ENCODE measurements at places on chromosomes 5 and 9.

DNA sequence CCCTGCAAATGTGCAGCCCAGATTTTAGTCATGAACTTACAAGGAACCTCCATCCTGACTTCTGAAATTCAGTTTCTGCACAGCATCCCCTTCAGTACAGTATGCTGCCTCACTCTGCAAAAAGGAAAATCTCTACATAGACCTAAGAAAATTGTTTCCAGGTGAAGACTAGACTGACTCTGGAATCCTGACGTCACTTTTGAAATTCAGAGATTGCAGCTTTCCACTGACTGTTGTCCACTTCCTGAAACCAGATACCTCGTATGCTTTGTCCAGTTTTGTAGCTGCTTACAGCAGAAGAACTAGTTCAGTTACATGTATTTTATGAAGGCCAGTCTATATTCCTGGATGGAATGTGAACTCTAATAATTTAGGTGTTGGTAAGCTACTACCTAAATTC, 629.3 kb upstream of the ST8SIA4 start:
- no peak for DNase-seq

DNA sequence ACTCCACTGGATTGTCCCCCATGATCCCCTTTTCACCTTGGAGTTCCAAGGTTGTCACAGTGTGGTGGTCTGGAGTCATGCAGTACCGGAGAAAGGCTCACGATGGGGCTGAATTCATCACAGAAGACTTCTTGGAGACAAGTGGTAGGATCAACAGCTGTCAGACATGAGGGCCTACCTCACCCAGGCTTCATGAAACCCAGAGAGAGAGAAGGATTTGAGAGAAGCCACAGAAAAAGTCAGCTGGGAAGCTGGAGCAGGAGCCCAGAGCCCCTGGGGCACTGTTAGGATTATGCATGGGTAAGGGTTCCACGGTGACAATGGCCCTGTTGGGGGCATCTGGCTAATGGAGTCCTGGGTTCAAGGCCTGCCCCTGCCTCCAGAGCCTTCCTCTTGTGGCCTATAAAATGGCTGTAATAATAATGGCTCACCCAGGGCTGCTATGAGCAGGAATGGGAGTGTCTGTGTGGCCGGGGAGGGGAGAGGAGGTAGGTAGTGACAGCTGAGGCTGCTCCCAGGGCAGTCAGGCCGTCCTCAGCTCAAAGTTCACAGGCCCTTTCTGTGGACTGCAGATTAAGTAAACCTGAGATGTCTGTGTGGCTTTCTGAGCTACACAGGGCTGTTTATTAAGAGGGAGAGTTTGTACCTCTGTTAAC, 910 bp downstream of the TRIM14 start:
- DNase-seq: peak; percentile 77

GRCh38 chr9:16884373-16884772, 13.9 kb upstream of the BNC2 start:
- peak; percentile 35 for DNase-seq

GRCh38 chr9:136784997-136785361, 6.2 kb upstream of the TMEM141 start:
- DNase-seq: no peak

DNA sequence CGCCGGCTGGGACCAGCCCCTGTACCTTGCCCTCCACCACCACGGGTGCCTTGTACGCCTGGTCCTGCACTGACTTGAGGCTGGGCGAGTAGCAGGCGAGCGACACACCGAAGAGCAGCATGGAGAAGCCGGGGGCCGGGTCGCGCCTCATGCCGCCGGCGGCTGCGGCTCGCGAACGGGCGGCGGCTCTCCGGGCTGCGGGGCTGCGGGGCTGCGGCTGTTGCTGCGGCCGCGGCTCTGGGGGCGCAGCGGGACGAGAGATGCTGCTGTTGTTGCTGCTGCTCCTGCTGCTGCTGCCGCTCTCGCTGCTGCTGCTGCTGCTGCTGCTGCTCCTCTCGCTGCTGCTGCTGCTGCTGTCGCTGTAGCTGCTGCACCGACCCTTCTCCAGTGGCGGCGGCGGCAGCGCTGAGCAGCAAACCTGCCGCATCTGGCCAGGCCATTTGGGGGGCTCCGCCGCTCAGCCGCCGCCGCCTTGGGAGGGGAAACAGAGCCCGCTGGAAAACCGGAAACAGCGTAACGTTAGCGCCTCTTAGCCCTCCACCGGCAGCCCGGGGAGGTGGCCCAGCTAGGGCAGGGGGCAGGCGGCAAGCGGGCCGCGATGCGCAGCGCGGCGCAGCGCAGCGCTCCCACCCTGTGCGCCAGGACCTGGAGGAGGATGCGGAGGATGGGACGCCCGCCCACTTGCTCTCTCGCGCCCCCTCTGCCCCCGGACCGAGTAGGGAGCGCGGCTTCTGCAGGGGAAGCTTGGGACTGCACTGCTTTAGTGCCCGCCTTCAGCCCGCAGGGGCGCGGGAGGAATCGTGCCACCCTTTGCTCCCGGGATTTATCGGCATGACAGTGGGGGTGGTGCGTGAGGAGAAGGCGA, at the start of gene NRG2:
TSS of gene NRG2 (minus strand) at position 657 of the 865 bp plus-strand sequence.
- DNase-seq: no peak

DNA sequence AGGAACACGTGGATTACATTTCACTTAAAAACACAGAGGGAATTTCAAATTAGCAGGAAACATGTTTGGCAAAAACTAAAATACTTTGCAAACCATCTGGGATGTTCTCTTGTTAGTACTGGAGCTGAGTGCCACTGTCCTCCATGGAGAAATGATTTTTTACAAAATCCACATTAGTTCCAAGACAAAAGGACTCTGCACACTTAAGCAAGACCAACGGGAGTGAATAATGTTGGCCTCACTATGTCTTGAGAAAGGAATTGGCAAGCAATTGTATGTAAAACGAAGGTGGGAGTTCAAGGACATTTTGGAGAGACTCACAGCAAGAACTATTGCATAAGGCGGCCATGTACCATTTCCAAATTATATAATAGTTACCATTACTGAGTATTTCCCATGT, 547.5 kb downstream of the EBF1 start:
- no peak for DNase-seq

GRCh38 chr5:148697180-148697808, 43.0 kb upstream of the HTR4 start:
- DNase-seq: no peak

- DNase-seq: no peak
These were observed 146.3 kb downstream of the SNCAIP start for GRCh38 chr5:122458278-122458872.

GRCh38 chr5:136901-137300, 44.9 kb downstream of the PLEKHG4B start:
- DNase-seq: no peak

DNA sequence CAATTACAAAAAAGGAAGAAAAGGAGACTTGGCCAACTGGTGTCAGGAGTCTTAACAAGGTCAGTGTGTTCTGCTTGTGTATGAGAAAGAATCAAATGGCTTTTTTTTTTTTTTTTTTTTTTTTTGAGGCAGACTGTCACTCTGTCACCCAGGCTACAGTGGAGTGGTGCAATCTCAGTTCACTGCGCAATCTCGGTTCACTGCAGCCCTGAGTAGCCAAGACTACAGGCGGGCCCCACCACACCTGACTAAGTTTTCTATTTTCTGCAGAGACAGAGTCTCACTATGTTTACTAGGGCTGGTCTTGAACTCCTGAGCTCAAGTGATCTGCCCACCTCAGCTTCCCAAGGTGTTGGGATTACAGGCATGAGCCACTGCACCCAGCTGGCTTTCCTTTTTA, 3.1 kb upstream of the IL7R start:
- DNase-seq: peak; percentile 78

DNA sequence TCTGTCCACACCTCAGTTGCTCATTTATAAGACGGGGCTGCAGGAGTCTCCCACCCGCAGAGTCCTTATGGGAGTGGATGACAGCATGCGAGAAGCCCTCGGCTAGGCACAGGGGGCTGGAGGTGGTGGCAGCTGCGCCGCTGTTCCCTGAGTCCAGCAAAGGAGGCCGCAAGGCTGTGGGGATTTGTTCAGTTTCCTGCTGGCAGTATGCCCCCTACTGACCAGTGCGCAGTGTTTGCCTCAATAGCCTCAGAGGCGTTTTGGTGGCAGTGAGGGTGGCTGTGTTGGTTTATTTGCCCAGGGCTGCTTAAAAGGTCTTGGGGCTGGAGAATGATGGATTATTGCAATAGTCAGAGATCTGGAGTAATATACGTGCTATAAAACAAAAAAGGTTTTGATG, 176.3 kb upstream of the OTULINL start:
- no peak for DNase-seq

DNA sequence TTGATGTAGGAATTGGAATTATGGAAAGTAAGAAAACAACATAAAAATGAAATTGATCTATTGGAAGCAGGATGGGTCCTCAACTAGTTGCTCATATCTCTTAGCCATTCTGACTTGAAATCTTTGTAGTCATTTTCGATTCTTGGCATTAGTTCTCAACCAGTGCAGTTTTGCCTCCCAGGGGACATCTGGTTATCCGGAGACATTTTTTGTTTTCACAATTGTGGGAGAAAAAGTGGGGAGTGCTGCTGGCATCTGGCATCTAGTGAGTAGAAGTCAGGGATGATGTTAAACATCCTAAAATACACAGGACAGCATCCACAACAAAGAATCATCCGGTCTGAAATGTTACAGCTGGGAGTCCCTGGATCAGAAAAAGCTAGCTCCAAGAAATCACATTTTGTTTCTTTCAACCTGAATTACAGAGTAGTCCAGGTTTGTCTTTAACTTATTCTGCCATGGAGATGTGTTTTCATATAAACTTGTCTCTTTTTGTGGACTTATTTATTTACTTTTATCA, 74.9 kb downstream of the FBXL7 start:
- DNase-seq: no peak

DNA sequence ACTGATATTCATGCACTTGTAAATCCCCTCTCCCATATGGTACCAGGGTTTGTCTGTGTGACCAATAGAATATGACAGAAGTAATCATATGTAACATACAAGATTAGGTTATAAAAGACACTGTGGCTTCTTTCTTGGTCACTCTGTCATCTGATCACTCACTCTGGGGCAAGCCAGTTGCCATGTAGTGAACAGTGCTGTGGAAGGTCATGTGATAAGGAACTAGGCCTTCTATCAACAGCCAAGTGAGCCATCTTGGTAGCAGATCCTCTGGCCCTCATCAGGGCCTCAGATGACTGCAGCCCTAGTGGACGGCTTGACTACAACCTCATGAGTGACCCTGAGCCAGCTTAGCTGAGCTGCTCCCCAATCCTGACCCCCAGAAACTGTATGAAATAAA, 30.0 kb upstream of the MATR3 start:
- no peak for DNase-seq

GRCh38 chr5:10406651-10407050, 35.0 kb upstream of the ROPN1L start:
- DNase-seq: no peak

- DNase-seq: no peak
These were observed 7.5 kb downstream of the ZNF366 start for GRCh38 chr5:72499730-72500129.

DNA sequence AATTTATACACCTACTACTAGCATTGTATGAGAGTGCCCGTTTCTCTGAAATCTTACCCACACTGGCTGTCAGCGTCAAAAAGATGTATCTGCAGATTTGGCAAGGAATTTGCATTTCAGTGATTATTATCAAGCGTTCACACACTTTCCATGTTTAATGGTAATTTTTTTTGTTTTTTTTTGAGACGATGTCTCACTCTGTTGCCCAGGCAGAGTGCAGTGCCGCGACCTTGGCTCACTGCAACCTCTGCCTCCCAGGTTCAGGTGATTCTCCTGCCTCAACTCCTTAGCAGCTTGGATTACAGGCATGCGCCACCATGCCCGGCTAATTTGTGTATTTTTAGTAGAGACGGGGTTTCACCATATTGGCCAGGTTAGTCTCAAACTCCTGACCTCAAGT, 14.3 kb downstream of the ABL1 start:
- no peak for DNase-seq

DNA sequence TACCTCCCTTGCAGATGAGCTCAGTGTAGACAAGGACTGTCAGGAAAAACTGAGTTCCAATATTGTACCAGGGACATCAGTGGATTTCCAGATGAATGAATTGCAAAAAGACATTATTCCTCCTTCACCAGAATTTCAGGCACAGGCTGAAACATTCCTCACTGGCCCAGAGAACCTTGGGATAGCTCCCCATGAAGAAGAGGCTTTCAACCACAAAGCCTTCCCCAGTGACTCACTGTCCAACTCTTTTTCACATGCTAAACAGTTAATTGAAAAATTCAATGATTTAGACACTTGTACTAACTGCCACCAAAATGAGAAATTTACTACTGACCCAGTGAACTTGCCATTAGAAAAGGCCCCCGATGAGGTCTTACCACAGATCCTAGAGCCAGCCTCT, 144.5 kb downstream of the UNC13B start:
- DNase-seq: no peak

DNA sequence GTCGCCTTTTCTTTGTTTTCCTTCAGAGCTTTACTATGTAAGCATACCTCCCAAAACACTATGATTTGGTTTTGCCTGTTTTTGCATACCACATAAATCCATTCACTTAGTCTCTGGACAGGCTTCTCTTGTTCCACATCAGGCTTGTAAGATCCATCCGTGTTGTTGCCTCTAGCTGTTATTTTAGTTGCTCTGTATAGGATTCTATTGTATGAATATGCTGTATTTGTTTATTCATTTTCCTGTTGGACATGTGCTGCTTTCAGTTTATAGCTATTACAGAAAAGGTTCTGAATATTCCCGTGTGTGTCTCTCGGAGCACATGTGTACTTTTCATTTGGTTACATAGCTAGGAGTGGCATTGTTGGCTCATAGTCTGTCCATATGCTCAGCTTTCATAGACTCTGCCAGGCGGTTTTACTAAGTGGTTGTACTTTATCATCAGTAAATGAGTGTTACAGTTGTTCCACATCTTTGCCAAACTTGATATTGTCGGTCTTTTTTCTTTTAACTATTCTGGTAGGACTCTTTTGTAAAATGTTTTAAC, 41.8 kb downstream of the NUP214 start:
- no peak for DNase-seq

GRCh38 chr5:137891849-137892248, 2.6 kb downstream of the PKD2L2 start:
- DNase-seq: no peak

DNA sequence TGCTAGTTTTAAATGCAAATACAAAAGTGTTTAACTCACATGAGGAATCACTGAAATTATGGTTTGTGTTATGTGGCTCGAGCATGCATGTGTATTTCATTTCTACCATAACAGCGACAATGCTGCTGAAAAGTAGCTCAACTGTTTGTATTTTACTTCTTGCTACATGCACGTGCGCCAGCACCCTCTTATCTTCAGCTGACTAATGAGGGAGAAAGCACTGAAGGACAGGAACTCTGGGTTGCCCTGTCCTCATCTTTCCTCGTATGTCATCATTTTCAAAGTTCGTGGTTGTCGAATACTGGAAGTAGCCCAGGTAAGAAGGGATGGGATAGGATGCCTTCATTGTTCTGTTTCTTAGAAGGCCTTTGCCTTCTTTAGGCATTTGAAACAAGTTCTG, 120.3 kb downstream of the SYK start:
- DNase-seq: no peak

GRCh38 chr5:17020678-17021601, 84.9 kb upstream of the MYO10 start:
- no peak for DNase-seq

DNA sequence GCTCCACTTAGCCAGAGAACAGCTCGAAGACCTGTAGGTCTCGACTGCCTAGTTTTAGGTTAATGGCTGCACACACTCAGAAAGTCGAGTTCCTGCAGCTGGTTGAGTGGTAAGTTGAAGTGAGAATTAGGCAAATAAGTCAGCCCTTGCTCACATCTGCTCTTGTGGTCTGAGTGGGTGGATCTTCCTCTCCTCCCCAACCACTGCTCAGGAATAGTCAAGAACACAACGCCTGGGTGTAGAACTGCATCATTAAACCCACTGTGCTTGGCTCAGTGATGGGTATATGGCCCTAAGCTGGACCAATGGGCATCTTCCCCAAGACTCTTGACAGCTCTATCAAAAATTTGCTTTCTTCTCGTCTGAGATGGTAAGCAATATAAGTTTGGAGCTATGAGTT, 20.9 kb upstream of the ADAM19 start:
- peak; percentile 9 for DNase-seq
